Smooth muscle cell of trachea (primary cell): ENCODE measurements at places on chromosomes 1 and 21. TPM values are rescaled to one million over a fixed set of nuclear protein-coding genes. Genes with fewer than 3 reads are reported as not detected.

Gene FCGR3A
- not detected in 2 replicates for total RNA-seq

Gene TRIM62
- total RNA-seq, result 2.8 and 3.3 TPM in 2 replicates

Gene PPM1J
- 1.3 and 1.5 TPM in 2 replicates for total RNA-seq

Gene DNAJC6
- total RNA-seq, result 0.44 and 0.83 TPM in 2 replicates

Gene PLA2G2D
- not detected in 2 replicates for total RNA-seq

Gene ZSWIM5
- total RNA-seq, result 1.3 and 2.8 TPM in 2 replicates

Gene LCE2C
- not detected in 2 replicates for total RNA-seq

Gene GPR37L1
- total RNA-seq, result not detected in 2 replicates

Gene TAL1
- under 0.01 TPM in 2 replicates for total RNA-seq

Gene TNNI3K
- total RNA-seq, result 1.7 and 1.8 TPM in 2 replicates

Gene ZBTB8B
- total RNA-seq, result not detected in 2 replicates

Gene PTPN14
- 43.5 and 55.0 TPM in 2 replicates for total RNA-seq

Gene RNF186
- not detected in 2 replicates for total RNA-seq

Gene UQCRH
- 196 and 580 TPM in 2 replicates for total RNA-seq

Gene MGST3
- 230 and 254 TPM in 2 replicates for total RNA-seq

Gene KRTAP19-1
- not detected in 2 replicates for total RNA-seq

Gene KCNA10
- not detected in 2 replicates for total RNA-seq

Gene TADA1
- total RNA-seq, result 10.6 and 11.5 TPM in 2 replicates

Gene S100B
- 0.29 TPM in 1 of 2 replicates, not detected in the other for total RNA-seq

Gene DIO1
- under 0.01 TPM in 1 of 2 replicates, not detected in the other for total RNA-seq

Gene CNIH4
- total RNA-seq, result 79.6 and 96.4 TPM in 2 replicates

Gene DMBX1
- not detected in 2 replicates for total RNA-seq

Gene ADGRB2
- total RNA-seq, result 7.4 and 25.0 TPM in 2 replicates

Gene RNF207
- 6.8 and 17.5 TPM in 2 replicates for total RNA-seq

Gene IL22RA1
- total RNA-seq, result 0.15 and 0.17 TPM in 2 replicates

Gene IFI44L
- total RNA-seq, result 7.6 and 9.0 TPM in 2 replicates

Gene ATP1A2
- 0.58 and 5.8 TPM in 2 replicates for total RNA-seq

Gene SPATA17
- total RNA-seq, result 0.50 and 0.87 TPM in 2 replicates

Gene YY1AP1
- total RNA-seq, result 43.5 and 74.8 TPM in 2 replicates

Gene CYP4A22
- total RNA-seq, result not detected in 2 replicates

Gene TMEM82
- total RNA-seq, result not detected in 2 replicates

Gene ICOSLG
- under 0.01 and 0.17 TPM in 2 replicates for total RNA-seq

Gene TSACC
- 0.33 TPM in 1 of 2 replicates, not detected in the other for total RNA-seq

Gene ABCA4
- 0.17 TPM in 1 of 2 replicates, not detected in the other for total RNA-seq

Gene OR2AK2
- total RNA-seq, result not detected in 2 replicates

Gene SPRR2F
- total RNA-seq, result not detected in 2 replicates

Gene CYP2J2
- total RNA-seq, result 0.29 and 0.50 TPM in 2 replicates

Gene SUCO
- total RNA-seq, result 26.6 and 40.0 TPM in 2 replicates

Gene SMCP
- not detected in 2 replicates for total RNA-seq

Gene AIRE
- total RNA-seq, result under 0.01 TPM in 1 of 2 replicates, not detected in the other

Gene CASQ2
- total RNA-seq, result under 0.01 TPM in 1 of 2 replicates, not detected in the other

Gene CFHR3
- not detected in 2 replicates for total RNA-seq

Gene OR2L13
- not detected in 2 replicates for total RNA-seq

Gene MMP23B
- total RNA-seq, result 2.5 and 8.3 TPM in 2 replicates

Gene GBP7
- total RNA-seq, result not detected in 2 replicates

Gene KIF17
- total RNA-seq, result 1.5 and 4.1 TPM in 2 replicates

Gene CRB1
- 0.15 and 0.33 TPM in 2 replicates for total RNA-seq

Gene HCRTR1
- total RNA-seq, result not detected in 2 replicates

Gene MATN1
- 0.33 TPM in 1 of 2 replicates, not detected in the other for total RNA-seq

Gene CCDC18
- total RNA-seq, result 9.1 and 32.3 TPM in 2 replicates

Gene CLCA2
- total RNA-seq, result 2.9 and 11.2 TPM in 2 replicates

Gene CLDN14
- total RNA-seq, result not detected in 2 replicates

Gene TRAPPC3
- 85.0 and 113 TPM in 2 replicates for total RNA-seq
